ENCODE measurements at places on chromosomes 7 and 10. TPM values are rescaled to one million over a fixed set of nuclear protein-coding genes. Genes with fewer than 3 reads are reported as not detected.
A peak's percentile ranks its signal among the peaks of the same experiment; 100 is the strongest.

Gene AMPH
- total RNA-seq: 0.18 TPM

Gene MYL7
- not detected for total RNA-seq

Gene FAM13C
- not detected for total RNA-seq

Gene PFKP
- total RNA-seq: 62.4 TPM

Gene NPY
- not detected for total RNA-seq

Gene GAD2
- not detected for total RNA-seq

Gene NEUROD6
- not detected for total RNA-seq

Gene PRLHR
- total RNA-seq: not detected

GRCh38 chr7:156062286-156062685 is 250.0 kb upstream of the SHH start:
- DNase-seq: no peak

GRCh38 chr7:13800694-13801448 is 188.6 kb downstream of the ETV1 start:
- DNase-seq: peak; percentile 17

GRCh38 chr7:93855797-93856196 is 34.8 kb downstream of the TFPI2 start:
- DNase-seq: no peak

- no peak for DNase-seq
Measured at GRCh38 chr7:104934665-104935064, 79.3 kb upstream of the KMT2E start.

DNA sequence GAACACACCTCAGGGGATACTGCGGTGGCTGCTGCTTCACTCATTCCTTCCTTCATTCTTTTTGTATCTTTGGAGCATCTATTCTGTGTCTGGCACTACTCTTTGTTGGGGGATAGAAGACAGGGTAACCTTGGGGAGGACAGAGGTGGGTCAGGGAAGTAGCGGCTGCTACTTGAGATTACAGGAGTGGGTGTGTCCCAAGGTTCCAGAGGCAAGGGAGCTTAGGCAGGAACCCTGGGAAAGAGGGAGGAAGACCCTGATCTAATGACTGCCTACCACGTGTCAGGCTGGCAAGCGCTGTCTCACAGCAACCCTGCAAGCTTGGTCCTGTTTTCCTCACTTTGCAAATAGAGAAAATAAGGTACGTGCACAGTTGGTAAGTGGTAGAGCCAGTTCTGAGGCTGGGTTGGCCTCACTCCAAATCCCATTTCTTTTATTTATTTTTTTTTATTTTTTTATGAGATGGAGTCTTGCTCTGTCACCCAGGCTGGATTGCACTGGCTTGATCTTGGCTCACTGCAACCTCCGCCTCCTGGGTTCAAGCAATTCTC is 985.9 kb upstream of the ZNF722 start:
- DNase-seq: no peak

- DNase-seq: no peak
Measured at GRCh38 chr10:14010101-14010558, 320.6 kb downstream of the FRMD4A start.

GRCh38 chr10:127148066-127148932 is 48.1 kb downstream of the INSYN2A start:
- no peak for DNase-seq

- no peak for DNase-seq
Measured at GRCh38 chr10:69567920-69568319, 5.3 kb downstream of the NEUROG3 start.

GRCh38 chr10:20768843-20769242 is 128.3 kb downstream of the NEBL start:
- no peak for DNase-seq

GRCh38 chr10:21831986-21832820 is 171.3 kb downstream of the DNAJC1 start:
- no peak for DNase-seq

DNA sequence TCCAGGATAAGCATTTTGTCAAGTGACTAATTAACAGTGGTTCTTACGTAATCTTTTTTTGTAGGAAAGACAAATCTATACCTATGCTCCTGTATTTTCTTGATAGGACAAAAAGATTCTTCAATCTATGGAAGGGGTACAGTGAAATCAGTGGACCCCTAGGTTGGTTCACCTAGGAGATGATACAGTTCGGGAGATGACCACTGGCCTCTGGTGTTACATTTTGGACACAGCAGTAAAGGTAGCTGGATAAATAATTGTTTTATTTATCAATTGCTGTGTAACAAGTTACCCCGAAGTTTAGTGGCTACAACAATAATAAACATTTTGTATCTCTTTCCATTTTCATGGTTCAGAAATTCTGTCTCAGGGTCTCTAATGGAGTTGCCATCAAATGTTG is 288.2 kb upstream of the MAGI2 start:
- DNase-seq: no peak

- DNase-seq: no peak
Measured at GRCh38 chr7:28266402-28266801, 85.8 kb upstream of the JAZF1 start.

DNA sequence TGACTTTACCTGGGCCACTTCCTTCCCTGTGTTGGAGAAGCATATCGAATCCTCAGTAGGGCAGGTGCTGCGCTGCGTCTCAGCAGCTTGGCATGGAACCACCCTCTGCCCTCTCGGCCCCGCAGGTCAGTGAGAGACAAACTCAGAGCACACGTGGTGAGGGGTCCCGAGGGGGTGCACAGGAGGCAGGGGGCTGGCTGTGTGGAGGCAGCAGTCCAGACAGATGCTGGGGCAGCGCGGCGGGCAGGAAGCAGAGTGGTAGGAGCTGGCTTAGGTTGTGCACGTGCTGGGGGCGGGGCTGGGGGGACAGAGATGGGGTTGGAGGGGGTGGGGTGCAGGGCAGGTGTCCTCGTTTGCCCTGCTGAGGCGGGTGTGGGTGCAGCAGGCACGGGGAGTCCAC is 33.1 kb downstream of the NUB1 start:
- DNase-seq: no peak

GRCh38 chr7:141280100-141280499 is 206.2 kb downstream of the TMEM178B start:
- DNase-seq: no peak

GRCh38 chr10:62377026-62377415 is 2.9 kb downstream of the ZNF365 start:
- DNase-seq: no peak

DNA sequence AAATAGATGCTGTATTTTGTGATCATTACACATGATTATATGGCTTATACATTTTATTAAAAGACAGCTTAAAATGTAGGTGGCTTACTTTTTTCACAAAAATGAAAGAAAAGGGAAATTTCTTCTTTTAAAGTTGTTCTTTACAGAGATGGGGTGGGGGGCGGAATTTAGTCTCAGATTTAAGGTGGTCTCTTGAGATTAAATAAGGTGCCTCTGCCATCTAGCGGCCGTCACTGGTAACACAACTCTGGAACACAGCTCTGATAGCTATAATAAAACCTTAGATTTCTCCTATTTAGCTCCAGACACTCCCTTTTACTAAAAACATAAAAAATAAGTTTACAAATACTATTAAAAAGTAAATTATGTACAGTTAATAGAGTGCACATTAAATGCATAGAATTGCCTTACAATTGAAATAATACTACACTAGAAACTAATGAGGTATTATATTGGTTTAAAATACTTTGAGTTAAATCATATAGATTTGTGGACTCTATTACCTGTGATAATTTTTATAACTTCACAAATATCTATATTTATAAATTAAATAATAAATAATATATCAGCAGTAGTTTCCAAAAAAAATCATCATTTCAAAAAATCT is 210.9 kb downstream of the DGKB start:
- DNase-seq: peak; percentile 61

- DNase-seq: no peak
Measured at GRCh38 chr10:96991313-96991841, 159.3 kb downstream of the LCOR start.

DNA sequence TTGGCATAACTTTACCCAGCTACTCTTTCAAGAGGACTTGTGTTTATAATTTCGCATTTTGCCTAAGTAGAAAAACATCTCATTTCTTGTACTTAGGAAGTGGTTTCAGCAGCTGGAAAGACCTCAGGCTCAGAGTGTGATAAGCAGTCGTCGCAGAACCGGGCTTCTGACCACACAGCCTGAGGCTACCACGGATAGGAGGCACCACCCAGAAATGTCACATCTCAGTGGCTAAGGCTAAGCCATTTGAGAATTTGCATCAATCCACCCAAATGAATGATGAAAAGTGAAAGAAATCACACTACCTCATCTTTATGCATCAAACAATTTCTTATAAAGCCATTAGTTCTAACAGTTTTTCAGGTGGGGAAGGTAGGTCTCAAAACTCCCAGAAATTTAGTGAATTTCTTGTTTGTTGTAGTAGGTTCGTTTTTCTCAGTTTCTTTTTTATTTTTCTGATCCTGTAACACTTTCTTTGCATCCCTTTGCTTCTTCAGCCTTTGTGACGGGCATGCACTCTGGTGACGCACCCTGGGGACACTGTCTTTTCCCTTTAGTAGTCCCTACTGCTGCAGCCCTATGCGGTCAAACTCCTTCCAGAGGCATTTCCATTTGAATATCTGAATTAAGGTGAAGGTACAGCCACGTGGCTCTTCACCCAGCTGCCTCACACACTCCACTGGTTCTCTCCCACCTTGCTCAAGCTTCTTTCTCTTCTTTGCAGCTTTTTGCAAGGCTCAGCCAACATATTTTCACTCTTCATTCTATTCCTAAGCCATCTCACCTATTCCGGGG is 68.5 kb downstream of the MAP3K8 start:
- peak; percentile 60 for DNase-seq

Data from natural killer cell (primary cell).